T-cell (primary cell): ENCODE measurements at places on chromosomes 3 and 15. TPM values are rescaled to one million over a fixed set of nuclear protein-coding genes. Genes with fewer than 3 reads are reported as not detected.

SAXO2 gene
- 2.1 TPM for total RNA-seq

SCN11A gene
- total RNA-seq = 0.13 TPM

MST1 gene
- 13.5 TPM for total RNA-seq

SLC28A1 gene
- total RNA-seq = not detected

CAV3 gene
- not detected for total RNA-seq

SLC28A2 gene
- not detected for total RNA-seq

ABI3BP gene
- 0.18 TPM for total RNA-seq

DUOXA1 gene
- 0.44 TPM for total RNA-seq

SLC6A20 gene
- total RNA-seq = not detected

CPB1 gene
- total RNA-seq = 8.0 TPM

INSYN1 gene
- total RNA-seq = not detected

NAALADL2 gene
- 0.16 TPM for total RNA-seq

ALDH1A3 gene
- 0.26 TPM for total RNA-seq

GJD2 gene
- total RNA-seq = not detected

TAGLN3 gene
- total RNA-seq = not detected

TUBGCP4 gene
- total RNA-seq = 24.3 TPM

GOLGA6D gene
- total RNA-seq = 0.15 TPM

SCAANT1 gene
- 5.7 TPM for total RNA-seq

SCG5 gene
- total RNA-seq = not detected

LIPH gene
- total RNA-seq = 0.63 TPM

ISG20 gene
- 153 TPM for total RNA-seq

COL6A6 gene
- 0.06 TPM for total RNA-seq

ZBBX gene
- total RNA-seq = not detected

SLC12A1 gene
- total RNA-seq = not detected

FOXL2NB gene
- total RNA-seq = not detected

EXD1 gene
- total RNA-seq = not detected

P2RY13 gene
- not detected for total RNA-seq

NISCH gene
- 152 TPM for total RNA-seq

GATM gene
- total RNA-seq = 0.50 TPM
